ENCODE measurements at places on chromosomes 5 and 9. TPM values are rescaled to one million over a fixed set of nuclear protein-coding genes. Genes with fewer than 3 reads are reported as not detected.
A peak's percentile ranks its signal among the peaks of the same experiment; 100 is the strongest.

Gene SPINK13
- total RNA-seq, result not detected

GRCh38 chr5:95835682-95836385 lies 13.3 kb upstream of the GLRX start:
- H3K4me1 ChIP-seq, result peaks cover 14% of the 10 kb centered on the region
- H3K4me3 ChIP-seq, result no peak overlapping the region
- no peaks in the 10 kb centered on the region for H3K27me3 ChIP-seq

- H3K36me3 ChIP-seq, result no peaks in the 10 kb centered on the region
- H3K27ac ChIP-seq, result no peak overlapping the region
- H3K4me1 ChIP-seq, result no peaks in the 10 kb centered on the region
Measured at GRCh38 chr9:3008091-3008490, 164.2 kb upstream of the PUM3 start.

GRCh38 chr5:54324651-54325271 lies 14.4 kb upstream of the ARL15 start:
- H3K4me1 ChIP-seq, result peaks cover 7% of the 10 kb centered on the region
- H3K4me3 ChIP-seq, result no peak overlapping the region
- peaks cover 3% of the 10 kb centered on the region for H3K27me3 ChIP-seq
- H3K36me3 ChIP-seq, result no peaks in the 10 kb centered on the region

GRCh38 chr5:93130624-93131490 lies 450.2 kb downstream of the NR2F1-AS1 start:
- H3K27ac ChIP-seq, result peak overlapping the region; percentile 4
- H3K27me3 ChIP-seq, result no peaks in the 10 kb centered on the region
- peaks cover 2% of the 10 kb centered on the region for H3K36me3 ChIP-seq
- no peak for DNase-seq
- peaks cover 23% of the 10 kb centered on the region for H3K4me1 ChIP-seq

DNA sequence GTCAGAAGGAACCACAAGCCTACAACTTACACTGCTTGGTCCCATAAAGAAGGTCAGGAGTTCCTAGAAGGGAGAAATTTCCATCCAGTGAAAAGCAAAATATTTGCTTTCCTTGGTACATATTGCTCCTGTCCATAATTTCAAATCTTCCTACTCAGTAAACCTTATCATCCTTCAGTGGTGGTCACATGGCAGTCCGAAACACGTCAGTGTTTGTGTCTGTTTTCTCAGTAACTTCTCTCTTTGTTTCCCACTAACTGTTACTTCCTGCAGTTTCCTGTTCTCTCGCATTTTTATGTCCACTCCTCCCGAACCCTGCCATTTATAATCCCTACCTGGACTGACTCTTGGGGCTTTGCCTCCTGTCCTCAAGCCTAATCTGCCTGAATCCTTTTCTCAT lies 129.1 kb downstream of the FANCC start:
- no peak for DNase-seq
- H3K27me3 ChIP-seq, result no peaks in the 10 kb centered on the region
- no peak overlapping the region for H3K4me3 ChIP-seq
- peaks cover 5% of the 10 kb centered on the region for H3K36me3 ChIP-seq
- H3K27ac ChIP-seq, result peak overlapping the region; percentile 10

Gene ZNF622
- 24.0 TPM for total RNA-seq

DNA sequence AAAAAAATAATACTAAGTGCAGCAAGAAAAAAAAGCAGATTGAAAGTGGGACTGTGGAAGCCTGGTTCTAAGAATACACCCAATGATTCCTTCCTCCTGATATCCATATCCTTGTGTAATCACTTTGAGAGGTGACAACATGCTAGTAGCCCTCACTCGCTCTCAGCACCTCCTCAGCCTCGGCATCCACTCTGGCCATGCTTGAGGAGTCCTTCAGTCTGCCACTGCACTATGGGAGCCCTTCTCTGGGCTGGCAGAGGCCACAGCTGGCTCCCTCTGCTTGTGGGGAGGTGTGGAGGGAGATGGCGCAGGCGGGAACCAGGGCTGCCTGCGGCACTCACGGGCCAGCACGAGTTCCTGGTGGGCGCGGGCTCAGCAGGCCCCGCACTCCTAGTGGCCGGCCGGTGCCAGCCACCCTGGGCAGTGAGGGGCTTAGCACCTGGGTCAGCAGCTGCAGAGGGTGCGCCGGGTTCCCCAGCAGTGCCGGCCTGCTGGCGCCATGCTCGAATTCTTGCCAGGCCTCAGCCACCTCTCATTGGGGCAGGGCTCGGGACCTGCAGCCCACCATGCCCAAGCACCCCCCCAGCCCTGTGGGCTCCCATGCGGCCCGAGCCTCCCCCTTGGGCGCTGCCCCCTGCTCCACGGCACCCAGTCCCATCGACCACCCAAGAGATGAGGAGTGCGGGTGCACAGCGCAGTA lies 24.5 kb upstream of the SELENOP start:
- no peaks in the 10 kb centered on the region for H3K4me1 ChIP-seq
- no peak for DNase-seq
- H3K36me3 ChIP-seq, result no peaks in the 10 kb centered on the region
- H3K4me3 ChIP-seq, result no peak overlapping the region

Gene PCDHB7
- total RNA-seq, result 0.39 TPM
